ENCODE measurements at places on chromosomes 2 and 18.
A peak's percentile ranks its signal among the peaks of the same experiment; 100 is the strongest.

- no peak for DNase-seq
Observed at GRCh38 chr2:114274957-114275356, 167.5 kb upstream of the DPP10 start.

GRCh38 chr18:75204732-75205513, 4.0 kb downstream of the PTGR3 start:
- DNase-seq = no peak

GRCh38 chr18:32275221-32275620, 85.4 kb downstream of the MEP1B start:
- no peak for DNase-seq

DNA sequence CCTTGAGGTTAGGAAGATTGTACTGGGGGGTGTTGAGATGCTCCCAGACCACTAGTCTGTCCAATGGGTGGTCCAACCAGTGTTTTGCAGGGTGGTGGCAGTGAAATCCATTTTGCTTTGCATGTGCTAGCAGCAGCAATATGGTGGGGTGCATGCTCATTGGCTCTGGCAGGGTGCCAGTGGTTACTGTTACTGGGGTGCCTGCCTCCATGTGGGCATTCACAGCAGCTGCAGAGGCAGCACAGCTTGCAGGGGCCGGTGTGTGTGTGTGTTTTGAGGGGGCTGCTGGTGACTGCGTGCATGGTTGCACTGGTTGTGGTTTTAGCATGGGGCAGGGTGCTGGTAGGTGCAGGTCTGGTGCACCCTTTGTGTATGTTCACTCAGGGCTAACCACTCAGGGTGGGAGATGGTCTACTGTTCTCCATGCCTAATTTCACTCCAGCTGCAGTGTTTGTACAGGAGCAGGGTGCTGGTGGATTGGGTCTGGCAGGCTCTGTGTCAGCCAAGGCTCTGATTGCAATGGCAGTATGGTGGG, 265.4 kb downstream of the NUP35 start:
- DNase-seq = no peak

DNA sequence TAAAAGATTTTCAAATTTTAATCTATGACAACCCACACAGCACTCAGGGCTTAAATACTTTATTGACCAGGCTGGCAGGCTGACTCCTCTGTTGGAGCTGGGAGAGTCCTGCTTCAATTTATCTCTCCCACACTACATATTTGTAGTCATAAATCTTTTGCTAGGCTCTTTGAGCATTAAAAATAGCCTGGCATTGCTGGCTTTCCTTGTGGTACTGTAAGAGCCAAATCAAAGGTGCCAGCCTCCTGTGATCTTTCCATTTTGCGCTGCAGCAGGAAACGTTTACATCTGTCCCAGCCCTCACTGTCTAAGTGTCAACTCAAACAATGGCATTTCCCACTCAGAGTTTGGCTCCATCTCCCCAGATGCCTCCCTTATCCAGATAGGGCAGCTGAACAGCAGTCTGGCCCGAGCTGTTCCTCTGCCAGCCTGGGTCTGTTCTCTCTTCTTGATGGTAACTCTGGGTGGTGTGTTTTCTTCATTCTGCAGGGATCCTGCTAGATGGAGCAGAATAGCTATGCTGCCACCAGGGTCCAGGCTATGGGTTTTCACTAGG, 62.1 kb downstream of the LRRTM1 start:
- DNase-seq = no peak

- DNase-seq = no peak
Observed at GRCh38 chr2:71358931-71359671, 27.5 kb downstream of the ZNF638 start.

DNA sequence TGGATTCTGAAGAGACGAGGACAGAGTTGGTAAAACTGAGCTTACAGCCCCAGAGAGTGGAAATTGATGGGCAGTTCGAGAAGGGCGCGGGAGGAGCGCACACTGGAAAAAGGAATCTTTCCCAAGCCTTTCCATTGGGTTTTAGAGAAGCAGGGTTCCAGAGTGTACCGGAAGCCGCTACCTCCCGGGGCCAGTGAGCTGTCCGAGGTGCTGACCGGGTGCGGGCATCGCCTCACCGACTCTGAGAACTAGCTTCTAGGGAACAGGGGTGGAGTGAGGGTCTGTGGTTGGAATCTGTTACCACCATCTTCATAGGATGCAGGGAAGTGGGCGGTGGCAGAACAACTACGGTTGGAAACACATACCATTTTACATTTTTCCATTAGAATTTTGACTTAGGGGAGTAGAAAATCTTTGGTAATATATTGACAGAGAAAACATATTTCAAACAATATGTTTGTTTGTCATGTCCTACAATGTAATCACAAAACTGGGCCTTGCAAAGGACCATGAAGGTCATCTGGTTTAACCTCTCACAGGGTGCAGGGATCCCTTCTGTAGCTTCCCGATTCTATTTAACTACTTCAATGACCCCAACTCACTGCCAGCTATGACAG, 724 bp downstream of the NMS start:
- peak; percentile 11 for DNase-seq

DNA sequence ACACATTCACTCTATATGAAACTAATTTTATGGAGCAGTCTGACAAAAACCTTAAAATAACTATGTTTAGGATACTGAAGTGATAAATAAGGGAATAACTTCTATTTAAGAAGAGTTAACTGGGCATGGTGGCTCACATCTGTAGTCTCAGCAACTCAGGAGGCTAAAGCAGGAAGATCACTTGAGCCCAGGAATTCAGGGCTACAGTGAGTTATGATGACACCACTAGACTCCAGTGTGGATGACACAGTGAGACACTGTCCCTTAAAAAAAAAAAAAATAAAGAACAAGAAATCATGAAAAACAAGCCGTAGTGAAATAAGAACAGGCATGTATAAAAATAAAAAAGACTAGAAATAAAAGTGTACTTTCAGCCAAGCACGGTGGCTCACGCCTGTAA, 82.0 kb downstream of the THADA start:
- DNase-seq = no peak

GRCh38 chr2:109475531-109476210, 138.1 kb downstream of the SEPTIN10 start:
- peak; percentile 56 for DNase-seq

GRCh38 chr2:65070856-65071255, 14.6 kb downstream of the CEP68 start:
- no peak for DNase-seq

DNA sequence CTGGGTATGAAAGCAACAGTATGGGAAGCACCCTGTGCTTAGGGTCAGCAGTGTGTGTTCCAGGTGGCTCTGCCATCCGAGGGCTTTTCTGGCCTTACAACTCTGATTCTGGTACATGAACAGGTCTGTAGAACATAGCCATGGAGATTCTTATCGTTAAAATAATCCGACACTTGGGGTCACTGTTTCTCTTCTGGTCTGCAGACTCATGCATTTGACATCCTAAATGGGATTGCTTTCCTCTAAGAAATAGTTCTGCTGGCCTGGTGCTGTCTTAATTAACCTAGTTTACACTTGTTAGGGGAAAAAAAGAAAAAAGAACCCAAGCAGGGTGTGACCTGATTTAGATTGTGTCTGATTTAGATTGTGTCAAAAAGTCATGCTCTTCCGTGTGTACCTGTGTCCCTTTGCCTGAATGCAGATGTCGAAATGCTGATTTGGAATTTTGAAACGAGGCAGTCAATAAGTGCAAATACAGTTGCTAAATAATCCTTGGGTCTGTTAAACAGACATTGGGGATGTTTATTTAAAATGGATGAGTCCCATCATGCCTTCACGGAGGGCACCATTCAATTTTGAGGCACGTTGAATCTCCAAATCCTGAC, 59.6 kb downstream of the TRPM8 start:
- peak; percentile 45 for DNase-seq

- DNase-seq = no peak
Observed at GRCh38 chr2:202589582-202589949, 45.2 kb upstream of the FAM117B start.

- no peak for DNase-seq
Observed at GRCh38 chr2:49686897-49687442, 532.7 kb upstream of the FSHR start.

DNA sequence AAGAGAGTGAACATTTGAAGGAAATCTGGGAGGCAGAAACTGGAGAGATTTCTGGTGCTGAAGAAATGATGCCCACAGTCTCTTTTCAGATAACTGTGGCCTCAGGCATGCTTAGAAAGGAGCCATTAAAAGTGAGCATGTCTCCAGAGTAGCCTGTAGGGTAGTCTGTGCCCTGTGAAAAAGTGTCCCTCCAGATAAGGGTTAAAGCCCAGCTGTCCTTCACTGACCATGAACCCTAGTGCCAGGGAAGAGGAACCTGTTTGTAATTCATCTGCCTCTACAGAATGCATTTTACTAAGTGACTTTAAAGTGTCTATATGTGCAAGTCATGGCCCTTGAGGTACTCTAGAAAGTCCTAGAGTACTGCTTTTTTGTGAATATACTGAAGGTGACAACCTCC, 30.5 kb upstream of the EHBP1 start:
- DNase-seq = no peak

GRCh38 chr2:237039301-237040031, 46.2 kb upstream of the COPS8 start:
- DNase-seq = no peak

GRCh38 chr18:2839202-2839601, 7.6 kb upstream of the EMILIN2 start:
- no peak for DNase-seq

DNA sequence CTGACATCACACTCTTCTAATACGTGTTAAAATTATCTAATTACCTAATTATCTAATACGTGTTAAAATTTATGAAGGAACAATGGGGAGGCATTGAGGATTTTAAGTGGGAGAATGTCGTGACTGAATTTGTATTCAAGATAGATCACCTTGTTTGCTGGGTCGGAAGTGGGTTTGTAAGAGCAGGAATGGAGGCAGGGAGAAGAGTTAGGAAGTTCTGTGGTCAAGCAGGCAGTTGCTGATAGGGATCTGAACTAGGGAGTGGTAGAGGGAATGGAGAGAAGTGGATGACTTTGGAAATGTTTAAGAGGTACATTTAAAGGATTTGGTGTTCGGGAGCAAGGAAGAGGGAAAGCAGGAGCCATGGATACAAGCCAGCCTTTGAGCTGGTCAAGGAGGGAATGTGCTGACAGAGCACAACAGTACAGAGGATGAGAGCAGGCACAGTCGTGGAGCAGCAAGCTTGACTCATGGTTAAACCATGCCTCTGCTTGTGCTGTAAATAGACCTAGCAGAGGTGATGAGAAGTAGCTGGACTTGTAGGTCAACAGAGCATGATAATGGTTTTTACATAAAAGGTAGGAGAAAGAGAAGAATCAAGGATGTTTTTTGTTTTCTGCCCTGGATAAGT, 16.2 kb downstream of the IL18RAP start:
- no peak for DNase-seq

DNA sequence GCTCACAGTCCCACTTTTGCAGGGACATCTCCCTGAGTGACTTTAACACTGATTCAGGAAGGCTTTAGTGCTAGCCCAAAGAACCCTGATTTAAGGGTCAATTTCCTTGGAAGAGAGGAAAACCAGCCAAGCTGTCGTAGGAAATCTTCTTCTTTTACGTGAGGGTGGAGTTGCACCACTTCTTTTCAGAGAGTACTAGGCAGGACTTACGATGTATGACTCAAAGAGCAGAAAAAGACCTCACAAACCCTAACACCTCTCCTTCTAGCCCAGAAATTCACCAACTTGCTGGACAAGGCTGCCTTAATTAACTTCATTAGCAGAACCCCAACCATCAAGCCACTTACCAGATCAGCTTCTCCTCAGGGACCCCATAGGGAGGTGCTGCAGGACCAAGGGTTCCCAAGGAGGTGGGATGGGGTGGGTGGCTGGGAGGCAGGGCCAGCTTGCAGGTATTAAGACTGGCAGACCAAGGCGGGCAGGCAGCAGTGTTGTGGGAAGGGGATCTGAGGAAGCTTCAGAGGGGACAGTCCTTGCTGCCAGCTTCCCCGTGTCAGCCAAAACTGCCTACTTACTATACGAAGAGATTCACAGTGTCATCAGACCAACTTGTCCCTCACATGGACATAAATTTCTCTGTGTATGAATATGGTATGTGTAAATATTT, 6.7 kb downstream of the SERPINB2 start:
- DNase-seq = no peak

DNA sequence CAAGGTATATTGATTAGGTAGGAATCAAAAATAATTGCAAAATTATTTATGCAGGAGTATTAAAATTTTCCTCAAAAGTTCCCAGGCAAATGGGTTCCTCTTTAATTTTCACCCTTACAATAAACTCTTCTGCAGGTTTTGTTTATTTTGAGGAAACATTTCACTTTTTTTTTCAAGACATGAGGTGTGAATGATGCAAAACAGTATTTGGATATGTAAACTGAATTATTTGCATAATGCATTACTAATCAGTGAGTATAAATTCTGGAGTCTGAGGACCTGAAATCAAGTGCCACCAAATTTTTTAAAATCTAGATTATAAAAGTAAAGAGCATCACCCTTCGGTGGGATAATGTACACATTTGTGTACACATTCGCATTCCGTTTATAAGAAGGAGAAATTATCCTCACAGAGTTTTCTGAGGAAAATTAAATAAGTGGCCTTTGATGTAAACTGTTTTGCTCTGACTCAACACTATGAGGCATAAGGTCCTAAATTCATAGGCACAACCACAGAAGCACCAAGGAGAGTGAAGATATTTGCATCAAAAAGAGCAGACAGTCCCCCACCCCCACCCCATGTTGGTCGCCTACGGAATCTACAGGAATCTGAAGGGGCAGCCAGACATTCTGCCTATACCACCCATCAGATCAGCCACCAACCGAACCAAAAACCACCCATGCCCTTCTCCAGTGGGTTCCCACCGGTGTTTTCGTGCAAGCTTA, 33.1 kb downstream of the BCL11A start:
- DNase-seq = no peak

DNA sequence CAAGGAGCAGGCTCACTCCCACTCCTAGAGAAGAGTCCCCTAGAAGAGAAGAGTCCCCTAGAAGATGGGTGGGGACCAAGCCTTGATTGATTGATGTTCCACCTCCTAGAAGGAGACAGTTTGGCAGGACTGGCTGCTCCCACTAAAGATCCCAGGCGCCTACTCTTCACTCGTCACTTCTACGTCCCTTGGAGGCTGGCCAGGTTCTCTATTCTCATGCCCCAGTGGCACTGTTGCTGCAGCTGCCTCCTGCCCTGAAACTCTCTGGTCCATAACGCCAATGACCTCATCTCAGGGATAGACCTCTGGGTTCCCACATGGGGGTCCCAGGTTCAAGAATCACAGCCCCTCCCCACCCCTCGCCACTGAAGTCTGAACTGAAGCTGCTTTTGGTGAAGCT, 2.5 kb upstream of the SP140L start:
- DNase-seq = no peak

GRCh38 chr2:117856415-117857210, 42.1 kb downstream of the DDX18 start:
- DNase-seq = no peak
